Activated CD8-positive, alpha-beta memory T cell treated with anti-CD3 and anti-CD28 coated beads, Interleukin-2, amount 10 ng/mL, durations not matched to agents 7 days and 5 days (primary cell): ENCODE measurements at places on chromosomes 2 and 18. TPM values are rescaled to one million over a fixed set of nuclear protein-coding genes. Genes with fewer than 3 reads are reported as not detected.

The LBX2 gene
- total RNA-seq = 2.4 TPM

The NTSR2 gene
- total RNA-seq = not detected

The ABCG8 gene
- total RNA-seq = not detected

The NT5DC4 gene
- not detected for total RNA-seq
